ENCODE measurements at places on chromosomes 6 and 20. TPM values are rescaled to one million over a fixed set of nuclear protein-coding genes. Genes with fewer than 3 reads are reported as not detected.

The TENT5A gene
- 0.51 TPM for total RNA-seq

The TSPYL1 gene
- total RNA-seq = 42.0 TPM

The DAAM2 gene
- total RNA-seq = not detected

The PMEPA1 gene
- total RNA-seq = 3.0 TPM

The BFSP1 gene
- total RNA-seq = 0.34 TPM

The FOXQ1 gene
- not detected for total RNA-seq

The EEF1A1 gene
- 17,144 TPM for total RNA-seq

The SLC22A7 gene
- total RNA-seq = not detected

The BTBD9 gene
- total RNA-seq = 14.4 TPM

The RNF146 gene
- 20.3 TPM for total RNA-seq

DNA sequence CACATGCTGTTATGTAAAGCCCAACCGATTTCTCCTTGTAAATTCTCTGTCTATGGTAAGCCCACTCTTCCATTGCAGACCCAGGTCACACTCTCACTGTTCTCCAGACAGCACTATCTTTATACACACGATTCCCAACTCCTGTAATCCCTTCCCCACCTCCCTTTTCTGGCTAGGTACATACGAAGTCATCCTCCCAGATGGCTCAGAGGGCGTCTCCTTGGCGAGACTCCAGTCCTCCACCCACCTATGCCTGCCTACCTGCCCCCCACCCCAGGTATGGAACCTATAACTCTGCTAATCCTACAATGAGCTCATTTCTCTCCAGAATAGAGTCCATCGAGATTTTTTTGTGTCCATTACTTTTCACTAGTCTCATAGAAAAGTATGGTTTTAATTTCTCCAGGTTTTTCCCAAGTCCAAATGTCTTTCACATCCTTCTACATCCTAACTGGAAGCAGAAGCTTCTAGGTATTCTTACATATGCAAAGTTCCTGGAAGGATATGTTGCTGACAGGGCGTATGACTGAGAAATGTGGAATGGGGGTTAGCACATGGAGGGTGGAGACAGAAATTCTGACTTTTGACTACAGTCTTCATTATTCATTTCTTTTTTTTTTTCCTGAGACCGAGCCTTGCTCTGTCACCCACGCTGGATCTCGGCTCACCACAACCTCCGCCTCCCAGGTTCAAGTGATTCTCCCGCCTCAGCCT is 22.8 kb downstream of the SCML4 start:
- no peak for DNase-seq

DNA sequence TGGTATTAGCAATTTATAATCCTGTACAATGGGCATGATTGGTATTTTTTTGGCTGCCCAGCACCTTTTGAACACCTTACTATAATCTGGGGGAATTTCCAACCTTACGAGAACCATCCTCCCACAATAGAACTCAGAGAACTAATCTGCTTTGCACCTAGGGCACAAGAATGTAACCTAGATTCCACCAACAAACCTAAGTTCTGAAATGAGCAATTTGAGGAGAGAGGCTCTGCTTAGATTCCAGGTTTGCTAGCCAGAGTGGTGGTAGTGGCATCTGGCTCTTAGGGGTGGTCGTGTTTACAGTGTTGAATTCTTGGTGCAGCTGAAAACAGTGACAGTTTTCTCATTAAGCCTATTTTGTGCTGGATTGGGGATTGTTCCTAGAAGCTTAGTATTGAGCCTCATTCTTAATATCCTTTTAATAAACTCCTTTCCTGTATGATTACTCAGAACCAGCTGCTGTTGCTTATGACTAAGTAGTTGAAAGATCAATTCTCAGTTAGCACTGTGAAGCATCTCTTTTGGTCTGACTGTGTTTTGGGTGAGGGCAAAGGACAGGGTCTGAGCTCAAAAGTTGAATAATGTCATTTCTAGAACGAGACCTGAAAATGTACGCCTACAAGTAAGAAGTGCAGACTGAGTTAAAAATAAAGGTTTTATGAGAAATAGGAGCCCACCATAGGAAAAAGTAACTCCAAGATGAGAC is 385.6 kb downstream of the CDKAL1 start:
- DNase-seq = peak; percentile 39

- DNase-seq = no peak
Measured at GRCh38 chr6:165906-166305, 126.4 kb upstream of the DUSP22 start.

DNA sequence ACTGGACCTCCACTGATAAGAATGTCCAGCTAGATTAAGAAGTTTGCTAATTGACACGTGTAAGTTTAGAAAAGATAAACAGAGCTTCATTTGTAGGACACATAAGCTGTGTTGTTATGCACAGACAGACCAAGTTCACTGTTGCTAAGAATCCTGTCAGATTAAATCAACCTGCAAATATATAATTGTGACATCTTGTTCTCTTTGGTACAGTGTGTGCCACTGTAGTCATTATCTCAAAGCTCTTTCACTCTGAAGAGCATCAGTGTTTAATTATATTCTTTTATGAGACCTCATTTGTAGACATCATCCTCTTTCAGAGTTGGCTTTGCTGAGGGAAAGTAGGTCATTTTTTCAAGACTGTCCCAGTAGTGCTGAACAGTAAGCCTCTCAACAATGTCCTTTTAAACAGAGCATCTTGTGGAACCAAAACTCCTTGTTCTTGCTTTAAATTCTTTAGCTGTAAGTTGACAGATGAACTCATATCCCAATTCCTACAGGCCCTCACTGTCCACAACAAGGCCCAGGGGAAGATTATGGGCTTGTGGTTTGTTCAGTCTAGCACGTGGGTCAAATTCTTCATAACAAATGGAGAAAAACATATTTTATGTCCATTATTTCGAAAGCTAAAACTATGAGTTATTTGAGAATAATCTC is 252.4 kb downstream of the HDGFL1 start:
- no peak for DNase-seq

DNA sequence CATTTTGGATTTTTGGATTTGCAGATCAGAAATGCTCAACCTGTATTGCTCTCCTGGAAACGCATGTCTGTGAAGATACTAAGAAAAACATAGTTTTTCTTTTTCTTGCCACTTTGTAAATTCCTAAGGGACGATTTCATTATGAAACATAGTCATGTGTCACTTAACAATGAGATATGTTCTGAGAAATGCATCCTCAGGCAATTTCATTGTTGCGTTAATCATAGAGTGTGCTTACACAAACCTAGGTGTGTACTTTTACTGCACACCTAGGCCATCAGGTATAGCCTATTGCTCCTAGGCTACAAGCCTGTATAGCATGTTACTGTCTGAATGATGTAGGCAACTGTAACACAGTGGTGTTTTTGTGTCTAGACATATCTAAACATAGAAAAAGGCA is 13.4 kb upstream of the THEMIS start:
- DNase-seq = no peak

- no peak for DNase-seq
Measured at GRCh38 chr6:109059153-109059552, 35.5 kb downstream of the SESN1 start.

- DNase-seq = no peak
Measured at GRCh38 chr6:144314003-144314485, 28.9 kb downstream of the UTRN start.

DNA sequence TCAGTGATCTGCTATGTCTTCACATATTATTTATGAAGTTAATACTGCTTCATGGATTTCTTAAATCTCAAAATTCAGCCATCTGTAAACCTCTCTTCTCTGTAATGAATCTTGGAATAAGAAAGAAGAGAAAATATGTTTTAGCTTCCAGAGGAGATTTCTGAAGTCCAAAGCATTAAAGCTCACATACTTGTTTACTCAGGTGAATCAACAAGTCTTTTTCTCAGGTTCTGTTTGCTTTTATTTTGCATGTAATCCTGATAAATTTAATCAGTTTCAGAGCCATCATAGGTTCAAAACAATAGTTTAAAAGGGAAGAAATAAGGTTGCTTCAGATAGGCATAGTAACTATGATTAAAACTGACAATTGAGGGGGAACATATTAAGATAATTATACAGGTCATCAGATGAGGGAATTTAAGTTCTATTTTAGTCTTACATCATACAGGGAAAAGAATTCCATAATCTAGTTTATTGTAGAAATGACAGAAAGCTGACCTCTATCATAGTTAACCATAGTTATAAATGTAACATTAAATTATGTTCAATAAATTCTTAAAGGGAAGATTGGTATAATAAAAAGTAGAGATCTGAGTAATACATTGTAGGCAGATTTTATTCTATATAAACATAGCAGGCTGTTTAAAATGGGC is 716.2 kb downstream of the EYS start:
- no peak for DNase-seq

- no peak for DNase-seq
Measured at GRCh38 chr6:125597411-125598253, 151.8 kb upstream of the HEY2 start.

DNA sequence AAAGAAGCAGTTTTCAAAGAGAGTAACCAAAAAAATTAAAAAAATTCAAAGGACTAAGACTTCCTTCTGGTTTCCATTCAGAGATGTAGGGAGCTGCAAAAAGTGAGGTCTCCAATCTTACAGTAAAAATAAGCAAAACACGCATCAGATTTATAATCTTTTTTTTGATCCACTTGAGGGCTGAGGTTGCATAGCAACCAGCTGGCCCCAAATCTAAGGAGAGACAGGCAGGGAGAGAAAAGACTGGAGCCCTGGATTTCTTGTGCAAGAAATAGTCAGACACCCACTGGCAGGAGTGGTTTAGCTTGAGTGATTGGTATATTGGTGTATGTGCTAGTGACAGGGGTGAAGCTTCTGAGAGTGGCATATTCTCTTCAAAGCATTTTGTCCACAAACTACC is 135.9 kb upstream of the FUT9 start:
- no peak for DNase-seq

- DNase-seq = no peak
Measured at GRCh38 chr6:2507521-2508037, 243.1 kb downstream of the MYLK4 start.

GRCh38 chr6:14524319-14524718 is 406.7 kb downstream of the CD83 start:
- DNase-seq = no peak

- DNase-seq = peak; percentile 77
Measured at GRCh38 chr6:131281471-131282270, 146.4 kb downstream of the AKAP7 start.

DNA sequence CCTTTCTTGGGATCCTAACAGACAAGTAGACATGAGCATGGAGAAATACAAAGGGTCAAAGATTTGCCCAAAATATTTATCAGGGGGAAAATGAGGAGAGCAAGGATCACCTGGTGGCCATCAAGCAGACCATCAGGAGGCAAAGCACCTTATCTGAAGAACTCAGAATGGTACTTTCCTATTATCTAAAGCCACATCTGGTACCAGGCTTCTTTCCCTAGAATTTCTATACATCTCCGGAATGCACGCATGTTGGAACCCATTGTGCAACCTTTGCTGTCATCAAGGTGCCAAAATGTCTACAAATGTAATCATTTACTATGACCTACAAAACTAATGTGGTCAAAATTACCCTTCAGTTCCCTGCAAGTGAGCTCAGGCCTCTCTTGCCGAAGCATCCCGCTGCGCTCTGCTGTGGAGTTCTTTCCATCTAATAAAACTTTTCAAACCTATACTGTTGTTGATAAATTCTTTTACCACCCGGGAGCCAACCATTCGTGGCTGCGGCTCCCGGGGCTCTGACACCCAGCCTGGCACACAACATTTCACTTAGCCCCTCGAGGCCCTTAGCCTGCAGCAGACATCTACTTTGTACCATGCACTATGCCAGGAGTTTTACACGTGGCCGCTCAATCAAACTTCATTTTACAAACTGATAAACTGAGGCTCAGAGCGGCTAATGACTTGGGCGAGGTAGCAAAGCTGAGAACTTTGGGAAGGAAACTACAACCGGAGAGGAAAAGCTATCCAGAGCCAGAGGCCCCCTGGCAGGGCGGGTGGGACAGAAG is 3.8 kb upstream of the CPXM1 start:
- DNase-seq = no peak

DNA sequence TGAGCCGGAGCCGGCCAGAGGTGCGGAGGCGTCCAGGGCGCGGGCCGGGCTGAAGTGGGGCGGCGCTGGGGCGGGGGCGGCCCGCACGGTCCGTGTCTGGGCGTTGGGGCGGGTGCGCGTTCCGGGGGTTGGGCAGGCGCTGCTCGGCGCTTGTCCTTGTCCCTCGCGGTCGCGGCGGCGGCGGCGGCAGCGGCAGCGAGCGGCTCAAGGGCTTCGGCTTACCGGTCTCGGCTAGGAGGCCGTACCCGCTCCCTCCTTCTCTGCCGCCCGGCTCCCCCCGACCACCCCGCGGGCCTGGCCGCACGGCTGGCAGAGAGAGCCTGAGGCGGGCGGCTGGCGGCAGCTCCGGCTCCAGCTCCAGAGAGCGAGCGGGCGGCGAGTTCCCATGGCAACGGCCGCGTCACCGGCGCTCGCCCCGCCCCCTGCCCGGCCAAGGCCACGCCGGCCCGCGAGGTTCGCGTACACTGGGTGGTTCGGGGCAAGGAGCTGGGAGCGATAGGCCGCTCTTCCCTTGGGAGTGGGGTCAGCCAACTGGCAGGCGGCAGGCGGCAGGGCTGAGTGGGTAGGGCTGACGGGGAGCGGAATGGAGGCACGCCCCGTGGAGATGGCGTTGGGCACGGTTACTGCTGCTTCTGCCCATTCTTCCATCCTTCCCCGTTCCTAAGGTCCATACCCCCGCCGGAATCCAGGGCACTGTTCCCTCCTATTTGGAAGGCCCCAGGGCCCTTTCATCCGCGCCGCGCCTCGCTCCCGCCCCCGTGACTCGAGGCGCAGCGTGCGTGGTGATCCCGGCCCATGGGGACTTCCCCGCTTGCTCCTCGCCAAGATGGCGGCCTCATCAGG is at the start of gene LRRC73:
LRRC73 (minus strand) TSS at position 363 of the 843 bp plus-strand sequence. CDS start 561 bp downstream, outside the sequence.
- peak; percentile 81 for DNase-seq

GRCh38 chr6:104940893-104941728 is 15.8 kb upstream of the LIN28B start:
- DNase-seq = peak; percentile 46

- DNase-seq = no peak
Measured at GRCh38 chr6:15410126-15410391, 164.2 kb downstream of the JARID2 start.

DNA sequence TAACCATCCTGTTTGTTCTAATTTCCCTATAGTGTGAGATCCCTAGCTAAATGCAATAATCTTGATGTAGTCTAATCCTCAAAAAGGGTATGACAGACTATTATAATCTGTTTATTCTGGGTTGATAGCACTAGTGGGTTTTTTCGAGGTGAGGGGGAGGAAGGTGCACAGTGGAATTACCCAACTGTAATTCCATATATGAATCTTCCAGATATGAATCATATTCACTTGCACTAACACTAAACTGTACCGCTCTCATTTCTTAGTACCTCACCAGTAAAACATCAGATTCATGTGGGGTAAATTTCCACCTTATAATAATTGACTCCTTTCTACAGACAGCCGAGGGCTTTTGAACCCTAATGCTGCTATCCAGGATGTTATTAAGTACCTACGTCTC is 16.5 kb downstream of the NCOA7 start:
- peak; percentile 35 for DNase-seq

GRCh38 chr6:105067329-105067728 is 110.4 kb downstream of the LIN28B start:
- no peak for DNase-seq

GRCh38 chr20:62220666-62221568 is 839 bp upstream of the HRH3 start:
- DNase-seq = no peak

Data from activated CD4-positive, alpha-beta memory T cell treated with anti-CD3 and anti-CD28 coated beads for 36 hours (primary cell).